ENCODE measurements at places on chromosomes 13 and 19. TPM values are rescaled to one million over a fixed set of nuclear protein-coding genes. Genes with fewer than 3 reads are reported as not detected.

DNA sequence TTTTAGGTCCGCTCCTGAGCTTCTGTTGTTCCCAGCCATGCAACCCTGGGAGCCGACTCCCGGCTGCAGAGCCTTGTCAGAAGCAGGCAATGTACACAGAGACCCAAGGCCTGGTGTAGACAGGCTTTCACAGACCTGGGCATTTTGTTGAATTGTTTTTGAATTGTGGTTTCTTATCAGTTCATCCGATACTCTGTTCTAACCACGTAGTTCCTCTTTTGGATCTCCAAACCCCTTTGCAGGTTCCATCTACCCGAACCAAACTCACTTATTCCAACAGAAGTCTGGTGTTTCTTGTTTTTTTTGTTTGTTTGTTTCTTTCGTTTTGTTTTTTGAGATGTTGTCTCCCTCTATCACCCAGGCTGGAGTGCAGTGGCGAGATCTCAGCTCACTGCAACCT, 6.3 kb upstream of the NLRP2 start:
- DNase-seq = peak; percentile 57

- DNase-seq = no peak
Observed at GRCh38 chr19:1487576-1488281, 2.4 kb downstream of the PCSK4 start.

GRCh38 chr13:76812206-76812897, 73.9 kb downstream of the KCTD12 start:
- peak; percentile 16 for DNase-seq

DNA sequence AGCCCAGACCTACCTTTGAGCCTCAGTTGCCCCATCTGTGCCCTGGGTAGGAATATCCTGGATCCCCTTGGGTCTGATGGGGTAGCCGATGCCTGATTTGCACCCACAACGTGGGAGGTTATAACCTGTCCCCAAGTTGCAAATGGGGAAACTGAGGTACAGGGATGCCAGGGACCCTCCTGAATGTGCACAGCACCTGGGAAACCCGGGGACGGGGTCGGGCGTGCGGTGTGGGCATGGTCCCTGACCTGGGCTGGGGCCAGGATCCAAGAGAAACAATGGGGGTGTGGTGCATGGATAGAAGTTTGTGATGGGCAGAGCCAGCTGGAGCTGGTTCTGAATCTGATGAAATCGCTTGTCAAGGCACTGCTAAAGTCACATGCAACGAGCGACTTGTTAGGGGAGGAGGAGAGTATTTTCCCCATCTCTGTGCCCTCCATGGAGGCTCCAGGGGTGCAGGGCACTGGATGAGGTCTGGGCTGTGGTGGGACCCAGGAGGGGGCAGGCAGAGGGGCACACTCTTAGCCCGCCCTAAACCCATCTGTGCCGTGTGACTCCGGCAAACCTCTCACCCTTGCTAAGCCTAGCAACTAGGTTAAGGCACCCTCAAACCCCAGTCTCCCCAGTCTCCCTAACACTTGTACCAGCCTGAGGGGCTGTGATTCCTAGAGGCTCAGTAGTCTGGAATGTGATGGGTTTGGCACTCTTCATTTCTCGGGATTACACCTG, 749 bp downstream of the GDF15 start:
- no peak for DNase-seq

- peak; percentile 23 for DNase-seq
Observed at GRCh38 chr19:10946958-10947657, 13.7 kb upstream of the SMARCA4 start.

- no peak for DNase-seq
Observed at GRCh38 chr19:39299832-39300231, 3.6 kb downstream of the IFNL1 start.

DNA sequence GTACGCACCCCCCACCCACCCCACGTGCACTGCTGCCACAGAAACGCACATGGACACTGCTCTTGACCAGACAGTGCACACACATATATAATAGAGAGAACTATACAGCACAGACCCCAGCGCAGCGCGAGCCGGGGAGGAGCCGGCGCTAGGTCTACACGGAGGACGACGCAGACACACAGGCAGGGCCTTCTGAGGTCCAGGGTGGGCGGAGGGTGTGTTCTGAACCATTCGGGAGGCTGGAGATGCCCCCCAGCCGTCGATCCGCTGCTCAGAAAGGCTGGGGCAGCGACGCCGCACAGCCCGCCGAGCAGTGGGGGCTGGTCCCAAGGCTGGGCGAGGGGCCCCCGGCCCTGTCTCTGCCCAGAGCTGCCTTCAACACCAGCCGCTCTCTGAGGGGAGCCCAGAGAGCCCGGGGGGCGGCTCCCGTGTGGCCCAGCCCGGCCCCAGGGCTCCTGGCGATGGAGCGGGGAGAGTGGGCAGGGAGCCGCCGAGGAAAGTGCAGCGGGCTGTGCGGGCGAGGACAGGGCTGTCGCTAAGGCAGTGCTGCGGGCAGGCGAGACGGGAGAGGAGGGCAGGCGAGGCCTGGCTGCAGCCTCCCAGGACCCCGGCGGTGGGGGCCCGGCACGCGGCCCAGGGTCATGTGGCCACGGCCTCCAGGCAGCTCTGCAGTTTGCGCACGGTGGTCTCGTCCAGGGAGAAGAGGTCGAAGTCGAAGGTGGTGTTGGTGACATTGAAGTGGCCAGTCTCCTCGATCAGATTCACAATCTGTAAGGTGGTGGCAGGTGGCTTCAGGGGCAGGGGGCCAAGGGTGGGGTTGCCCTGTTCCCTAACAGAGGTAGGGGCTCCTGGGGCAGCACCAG, 67.1 kb downstream of the MLLT1 start:
- DNase-seq = no peak

DNA sequence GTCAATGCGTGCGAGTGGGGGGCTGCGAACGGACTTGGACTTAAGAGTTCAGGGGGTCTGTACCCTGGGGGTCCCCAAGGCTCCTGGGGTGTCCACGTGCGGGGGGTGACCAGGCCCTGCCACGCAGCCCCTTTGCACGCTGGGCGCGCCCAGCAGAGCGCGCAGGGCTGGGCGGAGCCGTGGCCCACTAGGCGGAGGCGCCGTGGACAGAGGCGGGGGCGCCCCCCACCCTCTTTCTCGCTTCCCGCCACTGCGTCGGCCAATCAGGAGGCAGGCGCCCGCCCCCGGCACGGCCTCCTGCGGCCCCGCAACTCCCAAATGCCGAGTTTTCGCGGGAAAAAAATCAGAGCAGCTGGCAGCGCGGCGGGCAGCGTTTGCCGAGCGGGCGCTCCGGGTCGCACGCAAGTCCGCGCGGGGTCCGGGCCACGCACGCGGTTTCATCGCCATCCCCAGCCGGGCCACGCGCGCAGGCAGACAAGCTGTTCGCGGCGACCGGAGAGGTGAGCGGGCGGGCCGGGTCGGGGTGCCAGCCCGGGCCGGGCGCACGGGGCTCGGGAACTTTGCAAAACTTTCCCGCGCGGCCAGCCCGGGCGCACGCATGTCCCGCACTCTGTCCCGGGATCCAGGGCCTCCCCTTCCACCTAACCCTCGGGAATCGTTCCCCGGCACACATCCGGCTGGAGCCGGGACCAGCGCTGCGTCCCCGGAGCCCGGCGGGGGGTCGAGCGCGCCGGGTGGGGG, at the start of gene UHRF1:
TSS of gene UHRF1 (plus strand) at position 346 of the 741 bp plus-strand sequence. CDS start 1,385 bp downstream, outside the sequence.
- DNase-seq = peak; percentile 86

- DNase-seq = no peak
Observed at GRCh38 chr13:96730676-96731075, 263.6 kb downstream of the OXGR1 start.

- peak; percentile 67 for DNase-seq
Observed at GRCh38 chr19:16736709-16737108, 17.1 kb downstream of the NWD1 start.

DNA sequence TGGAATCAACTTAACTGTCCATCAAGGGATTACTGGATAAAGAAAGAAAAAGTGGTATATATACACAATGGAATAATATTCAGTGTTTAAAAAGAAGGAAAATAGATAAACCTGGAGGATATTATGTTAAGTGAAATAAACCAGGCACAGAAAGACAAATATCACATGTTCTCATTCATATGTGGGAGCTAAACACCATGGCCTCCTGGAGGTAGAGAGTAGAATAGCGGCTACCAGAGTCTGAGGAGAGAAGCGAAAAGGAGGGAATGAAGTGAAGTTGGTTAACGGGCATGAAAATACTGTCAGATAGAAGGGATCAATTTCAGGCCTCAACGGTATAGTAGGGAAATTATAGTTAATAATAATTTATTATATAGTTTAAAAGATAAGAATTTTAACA, 147.5 kb upstream of the OBI1 start:
- peak; percentile 43 for DNase-seq

- DNase-seq = no peak
Observed at GRCh38 chr13:35549481-35549880, 73.0 kb upstream of the MAB21L1 start.

CGB8 gene
- not detected for total RNA-seq

ADGRE2 gene
- not detected for total RNA-seq

SLITRK6 gene
- 1.9 TPM for total RNA-seq

FBXO46 gene
- 25.6 TPM for total RNA-seq

Measured in Karpas-422 (cell line).